ENCODE measurements at places on chromosomes 3 and 15.

GRCh38 chr3:100761211-100761942 is 52.1 kb downstream of the TFG start:
- no peak for DNase-seq

DNA sequence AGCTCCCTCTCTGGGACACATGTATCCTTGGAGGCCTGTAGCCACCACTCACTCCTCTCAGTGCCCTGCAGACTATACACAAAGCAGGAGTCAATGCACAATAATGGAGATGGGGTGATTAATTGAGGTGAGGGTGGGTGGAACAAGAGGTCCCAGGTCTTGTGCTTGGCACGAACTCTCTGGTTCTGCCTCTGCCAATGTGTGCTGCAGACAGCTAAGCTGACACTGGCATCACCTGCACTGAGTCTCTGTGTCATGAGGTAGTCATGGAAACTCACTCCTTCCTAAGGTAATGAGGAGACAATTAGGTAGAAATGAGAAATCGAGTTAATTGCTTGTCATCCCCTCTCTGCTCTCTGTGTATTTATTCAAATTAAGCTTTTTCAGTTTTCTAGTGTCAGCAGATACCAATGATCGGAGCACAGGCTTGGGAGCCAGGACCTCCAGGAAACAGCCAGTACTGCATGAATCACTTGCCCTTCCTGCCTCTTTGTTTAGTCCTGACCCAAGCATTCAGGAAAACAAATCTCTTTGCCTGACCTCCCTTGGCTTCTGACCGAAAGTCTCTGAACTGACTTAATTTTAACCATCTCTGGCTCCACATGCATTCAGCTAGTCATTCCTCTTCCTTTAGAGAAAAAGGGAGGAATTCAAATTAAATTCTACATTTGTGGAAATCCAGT is 56.7 kb downstream of the DRD3 start:
- no peak for DNase-seq

DNA sequence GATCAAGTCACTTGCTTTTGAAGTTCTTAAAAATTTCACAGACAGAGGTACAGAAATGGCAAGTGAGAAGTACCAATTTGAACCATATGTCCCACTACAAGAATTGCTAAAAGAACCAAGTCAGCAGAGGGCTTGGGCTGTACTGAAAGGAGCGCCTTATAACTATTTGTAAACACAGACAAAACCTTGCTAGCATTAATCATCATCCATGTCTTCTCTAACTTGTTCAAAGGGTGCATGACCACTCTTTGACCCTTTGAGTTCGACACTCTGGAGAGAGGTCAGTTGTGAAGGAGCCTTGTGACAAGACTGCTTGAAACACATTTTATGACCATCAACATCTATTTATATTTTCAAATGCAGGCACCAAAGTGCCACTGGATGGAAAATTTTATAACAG is 191.7 kb downstream of the PDZRN3 start:
- no peak for DNase-seq

DNA sequence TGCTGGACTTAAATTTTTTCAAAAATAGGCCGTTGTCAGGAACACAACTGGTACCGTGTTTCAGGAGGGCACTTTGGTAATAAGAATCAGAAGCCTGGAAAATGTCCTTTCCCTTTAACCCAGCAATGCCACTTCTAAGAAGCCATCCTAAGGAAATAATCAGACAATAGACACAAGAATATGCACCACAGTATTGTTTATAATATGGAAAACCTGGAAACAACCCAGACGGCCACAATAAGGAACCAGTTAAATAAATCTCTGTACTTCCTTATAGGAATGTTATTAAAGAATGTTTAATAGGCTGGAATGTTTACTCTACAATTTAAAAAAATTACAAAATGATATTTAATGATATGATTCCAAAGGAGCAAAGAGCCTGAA is 30.4 kb upstream of the ATP1B3 start:
- DNase-seq = no peak

DNA sequence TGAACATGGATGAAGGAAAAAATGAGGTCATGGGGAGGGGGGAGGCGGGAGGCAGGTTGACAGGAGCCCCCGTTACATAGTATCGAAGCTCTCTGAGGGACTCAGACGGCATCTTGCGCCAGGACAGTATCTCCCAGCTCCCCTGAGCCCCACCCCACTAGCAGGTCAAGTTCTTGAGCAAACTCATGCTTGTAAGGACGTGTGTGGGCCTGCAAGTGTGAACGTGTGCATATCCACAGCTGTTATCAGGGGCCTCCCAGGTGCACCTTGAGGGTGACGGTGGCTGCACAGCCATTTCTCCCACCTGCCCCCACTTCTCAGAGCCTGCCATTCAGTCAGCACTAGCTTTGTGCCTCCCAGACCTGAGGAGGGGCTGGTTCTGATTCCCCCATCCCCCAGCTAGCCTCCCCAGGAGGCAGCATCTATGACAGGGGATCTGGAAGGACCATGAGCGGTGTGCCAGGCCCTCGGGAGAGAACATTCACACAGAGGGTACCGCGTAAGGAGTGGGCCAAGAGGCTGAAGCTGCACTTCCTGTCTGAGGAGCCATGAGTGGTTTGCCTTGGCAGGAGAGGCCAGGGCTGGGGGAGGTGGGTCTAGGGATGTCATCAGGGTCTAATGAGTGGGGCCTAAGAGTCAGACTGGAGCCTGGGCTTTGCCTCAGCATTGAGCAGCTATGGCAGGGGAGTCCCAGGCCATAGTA is 2.9 kb downstream of the SEMA3F start:
- DNase-seq = no peak

- DNase-seq = no peak
Measured at GRCh38 chr3:61805510-61806080, 244.2 kb downstream of the PTPRG start.

- DNase-seq = peak; percentile 37
Measured at GRCh38 chr3:177282119-177282655, 84.9 kb upstream of the TBL1XR1 start.

- DNase-seq = no peak
Measured at GRCh38 chr3:149609595-149609994, 48.2 kb downstream of the WWTR1 start.

DNA sequence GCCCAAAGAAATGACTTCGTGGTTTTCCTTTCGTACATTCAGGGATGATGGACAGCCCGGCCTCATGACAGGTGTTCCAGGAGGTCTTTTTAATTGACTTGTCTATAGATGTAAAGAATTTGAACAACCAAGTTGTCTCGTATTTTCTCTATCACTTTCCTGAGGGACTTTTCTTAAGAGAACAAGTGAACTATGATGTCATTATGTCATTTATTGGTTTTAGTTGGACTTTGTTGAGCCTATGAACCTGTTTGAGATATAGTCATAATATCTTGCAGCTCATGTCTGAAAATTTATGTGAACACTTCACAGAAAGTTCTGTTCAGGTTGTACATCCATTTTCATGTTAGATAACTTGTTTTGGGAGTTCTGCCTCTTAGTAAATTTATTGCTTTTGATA is 89.2 kb downstream of the RBMS3 start:
- DNase-seq = no peak

DNA sequence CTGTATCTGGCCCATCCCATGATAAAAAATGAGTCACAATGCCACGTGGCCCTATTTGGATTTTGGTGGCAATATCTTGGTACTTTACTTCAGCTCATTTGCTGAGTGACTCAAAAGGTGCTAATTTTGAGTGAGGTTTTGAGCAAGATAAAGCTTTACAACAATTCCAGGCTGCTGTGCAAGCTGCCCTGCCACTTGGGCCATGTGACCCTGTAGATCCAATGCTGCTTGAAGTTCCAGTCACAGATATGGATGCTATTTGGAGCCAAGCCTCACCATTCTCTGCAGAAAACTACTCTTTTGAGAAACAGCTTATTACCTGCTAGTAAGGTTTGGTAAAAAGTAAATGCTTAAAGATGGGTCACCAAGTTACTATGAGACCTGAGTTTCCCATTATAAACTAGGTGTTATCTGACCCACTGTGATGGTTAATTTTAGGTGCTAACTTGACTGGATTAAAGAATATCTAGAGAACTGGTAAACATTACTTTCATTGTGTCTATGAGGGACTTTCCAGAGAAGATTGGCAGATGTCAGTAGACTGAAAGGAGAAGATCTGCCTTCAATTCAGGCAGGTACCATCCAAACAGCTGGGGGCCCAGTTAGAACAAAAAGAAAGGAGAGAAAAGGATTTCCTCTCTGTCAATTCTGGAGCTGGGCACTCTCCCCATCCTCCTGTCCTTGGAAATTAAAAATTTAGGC is 1083.9 kb downstream of the DIPK2A start:
- DNase-seq = no peak

- no peak for DNase-seq
Measured at GRCh38 chr3:31364711-31365110, 168.0 kb upstream of the STT3B start.

- no peak for DNase-seq
Measured at GRCh38 chr3:176978441-176978840, 218.8 kb downstream of the TBL1XR1 start.

- no peak for DNase-seq
Measured at GRCh38 chr3:12895391-12896062, 54.2 kb upstream of the RPL32 start.

DNA sequence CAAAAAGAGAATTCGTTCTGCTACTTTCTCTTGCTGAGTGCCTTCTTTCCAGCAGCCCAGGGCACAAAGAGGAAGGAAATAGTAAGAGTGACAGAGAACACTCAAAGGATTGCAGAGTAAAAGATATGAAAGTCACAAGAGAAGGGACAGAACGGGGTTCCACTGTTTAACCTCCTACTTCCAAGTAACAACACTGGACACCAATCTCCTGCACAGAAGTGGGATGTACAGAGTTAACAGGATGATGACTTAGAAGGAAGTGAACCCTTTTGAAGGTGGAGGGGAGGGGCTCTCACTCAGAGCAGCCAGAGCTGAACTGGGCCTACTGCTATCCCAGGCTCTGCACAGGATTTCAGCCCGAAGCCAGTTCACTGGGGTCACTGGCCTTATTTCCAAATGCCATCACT is 130.1 kb upstream of the PRICKLE2 start:
- no peak for DNase-seq

DNA sequence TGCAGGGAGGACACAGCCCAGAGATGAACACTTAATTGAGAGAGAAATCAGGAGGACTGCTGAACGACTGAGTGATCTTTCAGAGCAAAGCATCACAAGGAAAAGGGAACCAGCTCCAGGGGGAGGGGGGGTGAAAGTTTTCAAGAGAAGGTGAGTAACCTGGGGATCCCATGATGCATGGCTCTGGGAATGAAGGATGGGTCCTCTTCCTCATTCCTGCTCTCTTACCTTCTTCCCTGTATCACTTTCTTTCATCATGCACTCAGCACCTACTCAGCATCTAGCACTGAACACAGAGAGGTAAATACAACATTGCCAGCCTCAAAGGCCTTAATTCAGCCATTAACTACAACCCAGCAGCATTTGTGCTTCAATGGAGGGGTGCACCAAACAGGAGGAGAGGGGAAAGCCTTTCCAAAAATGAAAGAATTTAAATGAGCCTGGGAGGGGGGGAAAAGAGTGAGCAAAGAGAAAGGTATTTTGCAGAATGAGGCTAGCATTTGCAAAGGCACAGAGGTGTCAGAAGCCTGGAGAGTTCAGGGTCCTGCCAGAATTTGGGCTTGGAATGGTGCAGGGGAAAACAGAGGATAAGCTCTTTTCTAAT is 427.4 kb downstream of the FOXP1 start:
- DNase-seq = no peak

- no peak for DNase-seq
Measured at GRCh38 chr3:64454179-64454578, 228.9 kb upstream of the PRICKLE2 start.

GRCh38 chr15:100879464-100880138 is at the start of gene ALDH1A3:
Gene ALDH1A3, plus strand, starts transcription at chr15:100879831. Its CDS starts 77 bp downstream, at chr15:100879908.
- no peak for DNase-seq

- no peak for DNase-seq
Measured at GRCh38 chr3:18853269-18853668, 295.0 kb upstream of the KCNH8 start.

- no peak for DNase-seq
Measured at GRCh38 chr3:173007079-173007723, 133.8 kb downstream of the SPATA16 start.

DNA sequence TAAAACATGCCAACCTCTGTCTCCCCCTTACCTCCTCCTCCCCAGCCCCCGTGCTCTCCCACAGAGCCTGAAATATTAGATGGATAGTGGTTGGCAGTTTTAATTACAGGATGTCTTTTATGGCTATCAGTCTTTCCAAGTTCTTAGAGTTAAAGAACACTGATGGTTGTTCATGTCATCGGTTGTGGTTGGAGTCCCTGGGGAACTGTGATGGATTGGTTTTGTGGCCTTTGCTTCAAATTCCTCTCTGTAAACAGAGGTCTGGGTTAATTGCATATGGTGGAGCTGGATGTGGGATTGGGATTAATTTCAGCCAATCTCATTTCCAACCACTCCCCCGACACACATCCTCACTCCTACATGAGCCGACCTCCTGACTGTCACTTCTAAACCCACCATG is 164.5 kb upstream of the PROK2 start:
- no peak for DNase-seq

DNA sequence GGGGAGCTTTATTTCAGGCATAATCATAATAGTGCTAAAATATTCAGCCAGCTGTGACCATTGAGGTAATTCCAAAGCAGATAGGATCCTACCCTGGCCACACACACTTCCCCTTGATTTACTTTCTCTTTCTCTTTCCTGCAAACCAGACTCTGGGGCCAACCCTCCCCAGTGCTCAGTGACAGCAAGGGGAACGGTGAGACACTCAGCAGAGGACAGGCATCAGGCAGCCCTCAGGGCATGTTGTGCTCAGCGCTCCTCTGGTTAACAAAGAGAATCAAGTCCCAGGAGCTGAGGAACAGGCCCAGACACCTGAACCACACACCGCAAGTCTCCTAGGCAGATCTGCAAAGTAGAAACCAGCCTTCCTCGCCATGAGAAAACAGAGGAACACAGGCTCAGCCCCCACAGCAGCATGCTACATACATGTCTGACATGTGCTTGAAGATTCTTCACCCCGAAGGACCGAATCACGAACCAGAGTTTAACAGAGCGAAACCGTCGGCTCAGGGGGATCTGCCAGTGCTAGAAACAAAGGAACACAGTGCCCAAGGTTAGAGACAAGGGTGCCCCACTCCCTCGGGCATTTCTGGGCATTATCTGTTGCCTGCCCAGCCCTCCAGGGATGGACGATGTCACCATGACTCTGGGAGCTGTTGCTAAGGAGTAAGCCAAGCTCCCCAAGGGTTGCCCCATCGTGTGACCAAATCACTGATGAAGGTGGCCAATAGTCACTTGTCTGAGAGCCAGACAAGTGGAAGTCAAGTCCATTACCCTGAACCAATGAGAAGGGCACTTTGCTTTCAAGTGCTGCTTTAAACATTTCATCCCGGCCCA is 17.5 kb downstream of the HDC start:
- no peak for DNase-seq

DNA sequence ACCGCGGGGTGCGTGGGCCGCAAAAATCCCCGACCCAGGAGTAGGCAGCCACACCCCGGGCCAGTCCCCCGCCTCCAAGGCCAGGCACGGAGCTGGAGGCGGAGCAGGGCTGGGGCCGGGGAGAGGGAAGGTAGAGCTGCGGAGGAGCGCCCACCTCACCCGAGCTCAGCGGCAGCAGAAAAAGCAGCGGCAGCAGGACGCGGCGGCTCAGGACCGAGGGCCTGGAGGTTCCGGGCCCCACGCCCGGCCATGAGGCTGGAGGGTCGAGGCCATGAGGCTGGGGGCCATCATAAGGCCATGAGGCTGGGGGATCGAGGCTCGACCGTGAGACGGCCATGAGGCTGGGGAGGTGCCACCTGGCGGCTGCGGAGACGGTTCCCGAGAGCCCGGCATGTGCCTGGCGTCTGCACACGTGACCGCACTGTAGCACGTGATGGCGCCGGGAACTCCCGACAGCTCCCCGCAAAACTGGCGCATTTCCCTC is 32.9 kb upstream of the PRSS50 start:
- DNase-seq = no peak
